Vagina (tissue), 2 donors: ENCODE measurements at places on chromosomes 16 and 17.

DNA sequence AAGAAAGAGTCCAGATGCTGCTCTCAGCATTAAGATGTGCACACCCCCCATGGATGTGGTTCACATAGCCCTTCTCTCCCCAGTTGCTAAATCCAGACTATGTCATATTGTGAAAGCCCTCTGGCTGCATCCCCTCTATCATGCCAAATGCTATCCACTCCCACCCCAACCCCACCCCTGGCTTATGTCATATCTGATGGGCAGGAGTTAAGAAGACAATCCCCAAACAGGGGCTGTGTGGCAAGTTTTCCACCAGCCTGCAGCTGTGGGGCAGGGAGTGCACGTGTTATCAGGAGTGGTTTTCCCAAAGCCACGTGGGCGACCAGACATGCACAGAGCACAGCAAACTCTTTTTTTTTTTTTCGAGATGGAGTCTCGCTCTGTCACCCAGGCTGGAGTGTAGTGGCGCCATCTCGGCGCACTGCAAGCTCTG lies 10.0 kb downstream of the FAM117A start:
- DNase-seq, result no peak

DNA sequence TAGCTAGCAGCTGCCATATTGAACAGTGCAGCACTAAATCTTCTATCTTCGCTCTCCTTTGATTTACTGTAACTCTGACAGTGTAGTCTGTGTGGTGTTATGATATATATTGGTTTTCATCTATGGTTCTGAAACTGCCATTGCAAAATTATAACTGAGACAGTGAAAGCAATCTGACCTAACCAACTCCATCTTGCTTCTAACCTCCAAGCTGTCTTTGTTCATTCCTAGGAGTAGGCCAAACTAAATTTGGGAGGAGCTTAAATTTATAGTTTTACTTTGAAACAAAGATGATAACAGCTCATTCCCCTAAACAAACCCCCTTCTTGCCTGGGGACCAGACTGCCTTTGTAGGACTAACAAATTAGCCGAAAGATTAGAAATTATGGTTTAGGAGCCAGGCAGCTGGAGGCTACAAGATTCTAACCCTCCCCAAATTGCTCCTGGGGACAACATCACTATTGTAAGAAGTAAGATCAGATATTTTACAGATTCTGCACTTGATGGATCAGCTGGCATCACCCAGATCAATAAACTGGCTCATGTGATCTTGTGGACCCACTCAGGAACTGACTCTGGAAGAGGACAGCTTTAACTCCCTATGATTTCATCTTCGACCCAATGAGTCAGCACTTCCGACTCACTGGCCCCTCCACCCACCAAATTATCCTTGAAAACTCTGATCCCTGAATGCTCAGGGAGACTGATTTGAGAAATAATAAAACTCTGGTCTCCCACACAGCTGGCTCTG lies 47.0 kb upstream of the FBXO47 start:
- DNase-seq, result no peak

- DNase-seq, result no peak
These were observed 12.9 kb upstream of the BBS2 start for GRCh38 chr16:56532714-56533113.

GRCh38 chr17:29378500-29378899 lies 11.7 kb upstream of the TAOK1 start:
- no peak for DNase-seq

DNA sequence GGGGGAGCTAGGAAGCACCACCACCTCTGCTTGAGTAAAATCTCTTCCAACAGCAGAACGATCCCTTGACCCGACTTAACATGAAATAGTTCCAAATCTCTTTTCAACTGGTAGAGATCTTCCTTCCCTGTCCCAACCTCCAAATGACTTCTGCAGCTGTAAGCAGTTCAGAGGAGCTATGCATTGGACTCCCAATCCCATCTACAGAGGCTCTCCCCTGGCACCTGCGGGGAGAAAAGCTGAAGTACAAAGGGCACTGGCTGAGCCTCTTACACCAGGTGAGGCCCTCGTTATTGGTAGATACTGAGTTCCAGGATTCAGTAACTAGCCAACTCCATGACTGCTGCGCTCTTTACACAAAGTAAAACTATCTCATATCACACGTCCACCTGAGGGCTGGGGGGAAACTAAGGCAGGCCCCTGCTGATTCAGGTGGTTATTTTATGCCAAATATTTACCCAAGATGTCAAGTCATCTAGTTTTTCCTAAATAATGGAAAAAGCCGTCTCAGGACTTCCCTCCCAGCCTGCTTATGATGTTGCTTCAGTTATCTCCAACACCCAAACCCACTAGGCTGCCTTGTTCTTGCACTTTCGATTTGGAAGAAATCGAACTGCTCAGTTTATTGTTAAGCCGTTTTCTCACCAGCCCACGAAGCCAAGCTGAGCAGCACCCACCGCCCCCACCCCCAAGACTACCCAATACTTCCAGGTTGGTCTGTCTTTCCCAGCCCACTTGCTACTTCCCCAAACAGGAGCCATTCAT lies 3.2 kb downstream of the ACTG1 start:
- no peak for DNase-seq

DNA sequence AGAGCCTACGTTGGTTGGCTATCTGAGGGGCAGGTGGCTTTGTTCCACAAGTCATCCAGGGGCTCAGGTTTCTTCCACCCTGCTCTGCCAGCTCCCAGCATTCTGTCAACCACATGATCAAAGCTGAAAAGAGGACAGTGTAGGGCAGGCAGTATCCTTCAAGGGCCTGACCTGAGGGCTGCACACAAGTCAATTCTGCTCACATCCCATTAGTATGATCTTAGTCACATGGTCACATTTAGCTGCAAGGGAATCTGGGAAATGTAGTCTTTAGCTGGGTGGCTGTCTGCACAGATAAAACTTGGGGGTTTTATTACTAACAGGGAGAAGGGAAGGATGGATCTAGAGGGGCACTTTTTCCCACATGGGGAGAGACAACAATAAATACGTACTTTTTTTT lies 97.3 kb downstream of the SALL1 start:
- DNase-seq, result no peak

GRCh38 chr16:3645108-3645503 lies 9.4 kb upstream of the DNASE1 start:
- DNase-seq, result no peak

DNA sequence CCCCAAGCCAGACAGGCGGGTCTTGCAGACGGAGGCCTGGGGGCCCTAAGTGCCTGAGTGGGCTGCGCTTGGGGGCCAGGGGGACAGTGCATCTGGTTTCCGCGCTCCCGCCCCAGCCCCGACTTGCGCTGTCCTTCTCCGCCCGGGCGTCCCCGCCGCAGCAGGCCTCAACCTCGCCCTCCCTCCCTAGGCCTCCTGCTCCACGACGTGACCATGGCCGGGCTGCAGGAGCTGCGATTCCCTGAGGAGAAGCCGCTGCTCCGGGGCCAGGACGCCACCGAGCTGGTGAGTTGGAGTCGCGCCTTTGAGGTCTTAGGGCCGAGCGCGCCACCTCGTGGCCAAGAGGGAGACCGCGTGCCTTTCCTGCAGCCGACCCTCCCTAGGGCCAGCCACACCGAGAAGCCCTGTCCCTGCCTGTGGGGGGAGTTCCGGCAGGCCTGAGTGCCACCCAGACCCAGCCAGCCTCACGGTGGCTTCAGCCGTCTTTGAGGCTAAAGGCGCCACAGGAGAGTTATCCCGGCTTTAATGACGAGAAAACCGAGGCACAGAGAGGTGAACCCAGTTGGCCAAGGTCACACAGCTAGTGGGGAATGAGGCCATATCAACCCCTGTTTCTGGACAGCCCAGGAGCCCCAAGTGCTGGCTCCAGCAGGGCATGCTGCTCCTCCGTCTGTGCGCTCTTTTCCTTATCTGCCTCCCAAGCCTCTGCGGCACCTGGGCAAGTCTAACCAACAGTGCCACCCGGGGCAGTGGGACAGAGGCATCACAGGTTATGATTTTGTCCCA lies 12.2 kb upstream of the NDRG4 start:
- no peak for DNase-seq

GRCh38 chr17:27049104-27049784 lies 244.7 kb upstream of the WSB1 start:
- no peak for DNase-seq

- no peak for DNase-seq
These were observed 48.9 kb downstream of the VMP1 start for GRCh38 chr17:59756236-59756818.

DNA sequence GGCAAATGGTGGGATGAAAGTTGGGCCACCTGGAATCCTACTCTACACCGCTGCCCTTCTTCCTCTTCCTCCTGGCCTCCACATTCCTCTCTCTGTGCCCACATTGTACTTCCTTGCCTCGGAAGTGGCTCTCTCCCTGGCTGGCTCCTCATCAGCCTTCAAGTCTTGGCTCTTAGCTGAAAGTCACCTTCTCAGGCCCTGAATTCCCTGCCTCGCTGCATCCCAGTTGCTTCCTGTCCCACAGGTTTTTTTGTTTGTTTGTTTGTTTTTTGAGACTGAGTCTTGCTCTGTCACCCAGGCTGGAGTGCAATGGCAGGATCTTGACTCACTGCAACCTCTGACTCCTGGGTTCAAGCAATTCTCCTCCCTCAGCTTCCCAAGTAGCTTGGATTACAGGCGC lies 2.6 kb upstream of the PAM16 start:
- no peak for DNase-seq

DNA sequence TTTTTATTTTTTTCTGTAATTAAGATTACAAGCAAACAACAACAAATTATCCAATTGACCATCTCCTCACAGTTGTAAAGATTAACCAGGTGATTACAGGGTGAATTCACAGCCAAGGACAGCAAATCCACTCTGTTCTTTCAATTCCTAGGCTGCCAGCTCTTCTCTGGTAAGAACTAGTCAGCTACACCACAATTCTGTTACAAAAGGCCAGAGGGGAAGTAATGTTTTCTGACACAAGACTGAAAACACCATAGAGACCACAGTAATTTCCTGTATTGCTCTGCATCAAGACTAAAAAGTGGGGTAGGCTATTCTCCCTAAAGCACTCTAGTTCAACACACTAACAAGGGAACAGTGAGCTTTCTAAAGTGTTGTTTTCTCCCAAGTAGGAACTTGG lies 10.6 kb downstream of the CA10 start:
- DNase-seq, result no peak

DNA sequence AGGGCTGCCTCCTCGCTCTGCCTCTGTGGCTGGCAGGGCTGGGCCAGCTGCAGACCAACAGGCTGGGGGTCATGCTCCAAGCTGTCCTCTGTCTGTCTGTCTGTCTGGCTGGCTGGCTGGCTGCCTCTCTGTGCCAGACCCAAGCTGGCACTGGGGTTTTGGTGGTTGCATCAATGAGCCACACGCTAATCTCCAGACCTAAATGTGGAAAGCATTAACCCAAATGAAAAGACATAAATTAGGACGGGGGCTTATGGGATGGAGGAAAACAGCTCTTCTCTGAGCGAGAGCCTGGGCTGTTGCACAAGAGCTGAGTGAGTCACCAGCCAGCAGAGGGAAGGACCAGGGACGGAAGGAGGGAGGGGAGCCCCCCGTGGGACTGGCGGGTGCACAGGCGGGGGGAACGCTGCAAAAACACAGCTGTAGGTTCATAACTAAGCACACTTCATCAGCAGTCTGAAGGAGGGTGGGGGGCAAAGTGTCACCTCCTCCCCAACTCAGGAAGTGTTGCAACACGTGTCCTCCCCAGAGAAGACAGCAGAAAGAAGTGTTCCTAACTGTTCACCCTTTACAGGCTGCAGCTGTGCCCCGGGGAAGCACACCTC lies 83.4 kb downstream of the GAS7 start:
- peak; percentile 100 for DNase-seq

DNA sequence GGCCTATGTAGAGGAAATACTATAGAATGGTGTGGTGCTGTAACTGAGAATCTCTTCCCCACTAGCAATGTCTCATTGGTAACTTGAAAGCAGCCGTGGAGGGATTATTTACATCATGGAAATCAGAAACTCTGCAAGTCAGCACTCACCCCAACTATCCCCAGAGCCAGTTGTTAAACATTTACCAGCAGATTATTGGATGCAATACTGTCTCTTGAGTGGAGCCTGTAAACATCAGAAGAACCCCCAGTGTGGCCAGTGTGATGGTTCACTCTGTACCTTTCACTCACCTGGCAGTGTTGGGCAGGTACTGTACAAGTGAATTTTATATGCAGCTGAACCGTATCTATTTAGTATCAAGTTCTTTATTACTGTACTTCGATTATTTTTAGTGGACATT lies 299.8 kb upstream of the SALL1 start:
- DNase-seq, result no peak

DNA sequence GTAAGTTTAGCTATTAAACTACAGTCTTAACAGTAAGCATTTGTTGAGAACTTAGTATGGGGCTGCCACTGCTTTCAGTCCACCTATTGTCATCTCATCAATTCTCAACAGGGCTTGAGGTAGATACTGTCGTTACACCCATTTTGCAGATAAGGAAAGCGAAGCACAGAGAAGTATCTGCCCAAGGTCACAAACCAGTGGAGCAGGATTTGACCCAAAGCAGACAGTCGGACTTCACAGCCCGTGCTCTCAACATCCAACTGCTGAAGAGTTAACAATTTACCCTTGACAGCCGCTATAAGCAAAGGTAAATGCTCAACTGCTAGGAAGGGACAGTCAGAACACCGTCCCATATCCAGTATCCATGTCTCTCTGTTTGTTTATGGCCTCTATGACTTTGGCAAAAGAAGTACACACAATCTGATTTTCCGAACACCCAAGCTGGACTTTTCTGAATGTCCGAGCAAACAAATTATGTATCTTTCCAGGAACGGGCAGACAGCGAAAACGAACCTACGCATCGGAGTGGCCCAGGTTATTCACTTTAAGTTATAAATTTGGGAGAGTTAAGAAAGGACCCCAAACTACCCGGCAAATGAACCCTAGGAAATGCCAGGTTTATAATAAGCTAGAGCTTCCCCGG lies 1.2 kb downstream of the SIAH1 start:
- DNase-seq, result no peak

GRCh38 chr16:48432136-48432535 lies 46.9 kb upstream of the SIAH1 start:
- no peak for DNase-seq

DNA sequence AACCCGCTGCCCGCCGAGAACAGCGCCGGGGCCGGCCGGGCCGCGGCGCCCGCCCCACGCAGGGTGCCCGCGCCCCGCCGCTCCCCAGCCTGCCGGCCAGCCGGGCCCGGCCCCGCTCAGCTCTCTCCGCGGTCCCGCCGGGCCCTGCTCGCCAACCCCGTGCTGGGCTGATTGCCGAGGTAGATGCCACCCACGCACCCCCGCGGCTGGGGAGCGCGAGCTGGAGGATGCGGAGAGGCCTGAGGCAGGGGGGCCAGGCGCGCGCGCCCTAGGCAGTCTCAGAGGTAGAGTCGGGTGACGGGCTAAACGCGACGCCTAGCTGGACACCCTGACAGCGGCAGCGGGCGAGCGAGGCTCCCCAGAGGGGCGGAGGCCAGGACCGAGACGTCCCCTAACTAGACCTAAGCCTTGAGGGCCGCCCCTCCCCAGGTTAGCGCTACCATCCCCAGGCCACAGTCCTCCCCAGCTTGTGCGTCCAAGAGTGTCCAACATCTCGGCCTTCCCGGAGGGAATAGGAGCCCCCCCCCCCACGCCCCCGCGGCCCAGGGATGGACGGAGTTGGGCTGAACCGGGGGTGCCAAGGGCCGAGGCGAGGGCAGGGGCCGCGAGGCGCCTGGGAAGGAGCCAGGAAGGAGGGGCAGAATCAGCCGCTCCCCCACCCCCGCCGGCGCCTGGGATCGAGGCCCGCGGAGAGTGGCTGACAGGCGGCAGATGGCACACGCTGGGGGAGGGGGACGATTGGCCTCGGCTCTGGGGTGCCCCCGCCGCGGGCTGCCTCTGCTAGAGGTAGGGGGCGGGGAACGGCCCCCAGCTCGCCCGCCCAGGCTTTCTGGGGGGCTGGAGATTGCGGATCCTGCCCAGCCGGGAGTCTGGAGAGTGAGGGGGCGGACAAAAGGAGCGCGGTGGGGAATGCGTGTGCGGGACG lies 2.5 kb upstream of the ZNF423 start:
- DNase-seq, result no peak
